H7 (cell line): ENCODE measurements at places on chromosomes 13 and 19. TPM values are rescaled to one million over a fixed set of nuclear protein-coding genes. Genes with fewer than 3 reads are reported as not detected.

- no peak for DNase-seq
Observed at GRCh38 chr13:93345770-93346169, 119.2 kb downstream of the GPC6 start.

DNA sequence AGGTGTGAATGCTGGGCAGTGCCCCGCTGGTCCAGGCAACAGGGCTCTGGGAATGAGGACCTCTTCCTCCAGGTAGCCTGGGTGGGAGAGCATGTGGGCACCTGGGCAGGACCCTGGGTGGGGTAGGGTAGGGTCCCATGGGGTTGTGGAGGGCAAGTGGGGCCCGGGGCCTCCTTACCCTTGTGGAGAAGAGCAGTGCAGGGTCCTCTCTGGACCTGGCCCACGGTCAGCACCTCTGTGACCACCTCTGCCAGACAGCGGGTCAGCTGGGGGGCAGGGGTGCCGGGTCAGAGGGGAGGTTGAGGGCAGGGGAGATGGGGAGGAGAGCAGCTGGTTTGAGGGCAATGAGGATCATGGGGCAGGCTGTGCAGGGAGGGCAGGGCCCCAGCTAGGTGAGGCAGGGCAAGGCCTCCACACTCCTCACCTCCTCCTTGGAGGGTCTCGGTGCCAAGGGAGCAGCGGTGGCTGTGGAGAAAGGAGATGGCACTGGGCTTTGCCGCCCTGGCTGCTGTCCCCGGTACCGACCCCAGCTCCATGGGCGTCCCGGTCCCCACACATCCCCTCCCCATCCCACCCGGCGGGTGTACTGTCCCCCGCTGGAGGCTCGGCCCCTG lies 491 bp downstream of the CCER2 start:
- no peak for DNase-seq

DNA sequence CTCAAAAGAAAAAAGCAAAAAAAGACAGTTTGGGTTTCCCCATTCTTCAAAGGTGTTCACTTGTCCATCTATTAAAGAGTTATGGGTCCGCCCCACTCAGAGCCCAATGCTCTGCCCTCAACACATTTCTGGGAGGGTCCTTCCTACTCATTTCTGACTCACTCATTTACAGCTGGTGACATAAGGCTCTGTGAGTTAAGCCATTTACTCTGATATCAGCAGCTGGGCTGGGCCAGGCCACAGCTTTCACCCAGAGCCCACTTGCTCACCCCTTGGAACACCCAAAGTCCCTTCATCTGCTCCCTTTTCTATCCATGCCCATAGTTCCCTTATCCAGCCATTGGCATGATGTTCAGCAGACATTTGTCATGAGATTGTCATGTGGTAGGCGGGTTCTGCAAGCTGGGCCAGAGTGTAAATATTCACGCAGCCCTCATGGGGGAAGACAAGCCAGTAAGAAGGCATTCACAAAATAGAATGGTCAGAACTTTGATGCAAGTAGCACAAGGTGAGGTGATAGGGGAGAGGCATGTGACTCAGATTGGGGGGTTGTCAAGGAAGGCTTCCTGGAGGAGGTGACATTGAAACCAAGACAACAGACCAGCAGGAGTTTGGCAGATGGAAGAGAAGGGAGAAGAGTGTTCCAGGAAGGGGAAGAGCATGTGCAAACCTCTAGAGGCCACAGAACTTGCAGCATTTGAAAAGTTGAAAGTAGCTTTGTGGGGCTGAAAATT lies 5.9 kb downstream of the MAST1 start:
- no peak for DNase-seq

DNA sequence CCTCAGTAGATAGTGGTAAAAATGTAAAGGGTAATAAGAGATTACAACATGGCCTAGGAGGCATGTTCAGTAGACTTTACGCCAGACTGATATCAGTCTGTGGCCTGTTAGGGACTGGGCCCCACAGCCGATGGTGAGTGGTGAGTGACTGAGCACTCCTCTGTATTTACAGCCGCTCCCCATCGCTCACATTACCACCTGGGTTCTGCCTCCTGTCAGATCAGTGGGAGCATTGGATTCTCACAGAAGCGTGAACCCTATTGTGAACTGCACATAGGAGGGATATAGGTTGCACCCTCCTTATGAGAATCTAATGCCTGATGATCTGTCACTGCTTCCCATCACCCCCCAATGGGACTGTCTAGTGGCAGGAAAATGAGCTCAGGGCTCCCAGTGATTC lies 17.9 kb downstream of the NLRP11 start:
- no peak for DNase-seq

DNA sequence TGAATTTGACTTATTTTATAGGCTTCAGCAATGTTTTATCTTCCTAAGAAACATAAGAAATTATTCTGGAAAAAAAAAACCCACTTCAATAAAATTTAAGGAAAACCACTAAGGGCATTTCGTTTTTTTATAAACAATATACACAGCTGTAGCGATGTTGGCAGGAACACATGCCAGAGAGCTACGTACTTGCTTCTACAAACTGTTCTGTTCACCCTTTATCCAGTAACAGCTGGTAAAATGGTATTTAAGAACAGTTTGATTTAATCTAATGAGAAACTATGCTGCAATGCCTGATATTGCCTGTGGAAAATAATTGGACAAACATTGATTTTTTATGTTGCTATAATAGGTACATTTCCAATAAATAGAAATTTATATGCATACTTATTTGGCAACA lies 137.2 kb upstream of the DACH1 start:
- no peak for DNase-seq

GRCh38 chr13:48492096-48492440 lies 40.8 kb downstream of the RCBTB2 start:
- no peak for DNase-seq

DNA sequence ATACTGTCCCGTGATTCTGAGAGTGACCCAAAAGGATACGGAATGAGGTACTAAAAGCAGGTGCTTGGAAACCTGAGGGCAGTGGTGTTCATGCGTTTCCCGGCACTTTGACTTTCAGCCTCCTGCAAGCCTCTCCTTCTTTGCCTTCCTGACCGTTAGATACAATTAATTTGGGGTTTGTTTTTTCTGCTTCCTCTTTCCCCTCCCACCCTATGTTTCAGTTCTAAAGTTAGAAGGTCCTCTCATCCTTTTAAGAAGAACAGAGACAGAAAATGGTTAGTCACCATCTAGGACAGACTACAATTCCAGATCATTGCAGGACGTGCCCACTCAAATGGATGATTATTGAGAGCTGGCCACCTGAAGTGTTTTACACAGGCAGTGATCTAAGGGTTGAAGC lies 1.8 kb upstream of the LILRB4 start:
- no peak for DNase-seq

- no peak for DNase-seq
Observed at GRCh38 chr13:20908714-20909497, 6.4 kb upstream of the XPO4 start.

DNA sequence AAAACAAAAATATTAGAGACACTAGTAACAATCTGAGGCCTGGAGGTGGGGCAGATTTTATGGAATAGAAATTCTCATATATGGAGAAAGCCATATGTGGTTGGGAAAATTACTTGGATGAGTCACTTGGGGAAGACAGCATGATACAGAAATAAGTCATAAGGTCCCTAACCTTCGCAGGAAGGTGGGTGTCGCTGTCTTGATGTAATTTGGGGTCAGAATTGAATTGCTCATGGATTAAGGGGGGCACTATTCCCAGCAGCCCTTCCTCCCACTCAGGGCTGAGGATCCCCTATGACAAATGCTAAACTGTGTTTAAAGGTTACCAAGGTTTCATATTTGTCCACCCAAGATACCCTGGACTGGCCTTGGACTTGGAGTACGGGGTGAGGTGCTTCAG lies 5.0 kb downstream of the RDH8 start:
- no peak for DNase-seq

Gene FPR1
- total RNA-seq = not detected in 2 replicates

Gene DACH1
- total RNA-seq = 0.28 TPM in 1 of 2 replicates, not detected in the other
